Naive thymus-derived CD8-positive, alpha-beta T cell (primary cell): ENCODE measurements at places on chromosomes 2 and 18.

DNA sequence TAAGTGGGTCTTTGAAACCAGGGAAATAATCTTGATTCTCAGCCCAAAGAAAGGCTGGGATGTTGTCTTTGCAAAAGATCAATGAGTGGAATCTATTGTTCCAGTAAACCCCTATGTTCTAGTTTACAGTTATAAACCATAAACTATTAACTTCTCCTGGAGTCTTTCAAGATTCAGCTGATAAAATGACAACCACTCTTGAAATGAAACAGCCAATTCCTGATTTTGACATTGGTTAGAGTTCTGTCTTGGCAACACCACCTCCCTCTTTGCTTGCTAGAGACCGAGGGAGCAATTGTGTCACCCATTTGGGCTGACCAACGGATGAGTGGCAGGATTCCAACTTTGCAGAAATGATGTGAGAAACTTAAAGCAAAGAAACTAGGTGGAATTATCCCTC, 746.9 kb downstream of the SLC4A3 start:
- DNase-seq: no peak

DNA sequence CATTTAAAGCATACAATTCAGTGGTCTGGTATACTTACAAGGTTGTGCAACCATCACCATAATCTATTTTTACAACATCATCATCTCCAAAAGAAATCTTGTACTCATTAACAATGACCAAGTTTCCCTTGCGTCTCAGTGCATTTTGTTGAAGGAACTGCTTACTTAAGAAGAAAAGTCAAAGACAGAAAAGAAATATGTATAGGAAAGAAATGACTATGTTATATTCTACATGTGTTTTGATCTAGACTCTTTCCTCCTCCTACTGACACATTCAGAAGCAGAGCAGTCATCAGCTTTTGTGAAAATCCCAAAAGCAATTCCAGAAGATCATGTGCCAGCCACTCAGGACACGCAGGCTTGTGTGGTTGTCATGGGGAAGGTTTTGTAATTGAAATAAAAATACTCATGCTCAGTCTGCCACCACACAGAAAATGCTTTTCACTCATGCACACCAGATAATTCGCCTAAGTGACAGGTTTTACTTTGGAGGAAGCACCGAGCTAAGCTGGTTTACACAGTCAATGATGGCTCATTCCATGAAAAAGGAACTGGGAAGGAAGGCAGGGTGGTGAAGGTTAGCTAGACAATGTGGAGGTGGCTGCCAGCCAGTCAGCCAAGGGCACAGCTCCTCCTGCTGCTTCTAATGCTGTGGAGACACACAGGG, 158.5 kb upstream of the REV1 start:
- DNase-seq: no peak

DNA sequence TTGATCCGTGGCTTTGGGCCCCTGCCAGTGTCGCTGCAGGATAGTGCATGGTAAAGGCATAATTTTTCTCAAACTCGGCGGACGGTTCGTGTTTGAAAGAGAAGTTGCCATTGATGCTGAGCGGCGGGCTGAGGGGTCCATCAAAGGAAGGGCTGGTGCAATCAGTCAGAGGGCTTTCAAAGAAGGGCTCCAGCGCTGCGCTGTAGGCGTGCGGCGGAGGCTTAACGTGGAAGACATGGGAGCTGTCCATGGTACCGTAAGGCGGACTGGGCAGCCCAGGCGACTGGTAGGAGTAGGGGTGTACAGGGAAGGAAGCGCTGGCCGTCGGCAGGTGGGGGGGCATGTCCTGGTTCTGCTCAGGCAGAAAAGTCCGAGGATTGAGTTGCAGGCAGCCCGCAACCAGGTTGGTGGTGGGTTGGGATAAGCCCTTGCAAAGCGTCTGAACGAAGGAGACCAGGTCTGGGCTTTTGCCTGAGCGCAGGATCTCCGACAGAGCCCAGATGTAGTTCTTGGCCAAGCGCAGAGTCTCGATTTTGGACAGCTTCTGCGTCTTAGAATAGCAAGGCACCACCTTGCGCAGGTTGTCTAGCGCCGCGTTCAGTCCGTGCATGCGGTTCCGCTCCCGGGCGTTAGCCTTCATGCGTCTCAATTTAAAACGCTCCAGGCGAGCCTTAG, 2.3 kb downstream of the NEUROD1 start:
- DNase-seq: peak; percentile 53

DNA sequence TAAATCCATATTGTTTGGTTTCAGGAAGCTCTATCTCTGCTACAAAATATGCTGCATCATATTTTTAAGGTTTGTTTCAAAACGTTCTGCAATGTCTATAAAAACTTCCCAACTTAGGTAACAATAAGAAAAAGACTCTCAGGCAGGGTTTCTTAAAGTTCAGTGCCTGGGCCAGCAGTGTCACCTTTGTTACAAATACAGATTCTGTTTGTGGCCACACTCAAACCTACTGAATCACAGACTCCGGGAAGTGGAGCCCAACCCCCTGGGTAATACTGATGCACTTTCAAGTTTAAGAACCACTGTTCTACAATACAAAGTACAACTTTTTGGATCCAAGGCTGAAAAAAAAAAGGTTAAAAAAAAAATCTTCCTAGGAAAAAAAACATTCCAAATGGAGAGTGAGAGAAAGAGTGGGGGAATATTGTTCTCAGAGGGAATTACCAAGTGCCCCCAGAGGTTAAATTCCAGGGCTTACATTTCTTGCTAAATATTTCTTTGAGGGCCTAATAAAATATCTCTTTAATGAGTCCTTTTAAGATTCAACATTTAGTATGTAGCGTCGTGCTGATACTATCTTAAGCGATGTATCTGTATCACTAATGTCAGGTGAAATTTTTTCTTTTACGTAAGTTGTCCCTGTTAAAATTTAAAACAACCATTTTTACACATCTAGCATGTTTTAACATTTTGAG, 476.7 kb downstream of the TXNL1 start:
- no peak for DNase-seq

- no peak for DNase-seq
Observed at GRCh38 chr2:150971910-150972309, 289.8 kb downstream of the RBM43 start.

- no peak for DNase-seq
Observed at GRCh38 chr2:30109856-30110255, 37.0 kb upstream of the YPEL5 start.

DNA sequence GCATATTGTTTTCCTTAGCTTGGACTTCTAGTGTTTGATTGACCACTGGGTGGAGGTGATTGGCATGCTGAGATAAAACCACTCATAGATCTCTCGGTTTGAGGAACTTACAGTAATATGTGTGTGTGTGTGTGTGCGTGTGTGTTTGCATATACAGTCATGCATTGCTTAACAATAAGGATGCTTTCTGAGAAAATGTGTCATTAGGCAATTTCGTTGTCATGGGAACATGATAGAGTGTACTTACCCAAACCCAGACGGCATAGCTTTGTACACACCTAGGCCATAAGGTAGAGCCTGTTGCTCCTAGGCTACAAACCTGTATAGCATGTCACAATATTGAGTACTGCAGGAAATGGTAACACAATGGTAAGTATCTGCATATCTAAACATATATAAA, 167.3 kb downstream of the NYAP2 start:
- DNase-seq: no peak

DNA sequence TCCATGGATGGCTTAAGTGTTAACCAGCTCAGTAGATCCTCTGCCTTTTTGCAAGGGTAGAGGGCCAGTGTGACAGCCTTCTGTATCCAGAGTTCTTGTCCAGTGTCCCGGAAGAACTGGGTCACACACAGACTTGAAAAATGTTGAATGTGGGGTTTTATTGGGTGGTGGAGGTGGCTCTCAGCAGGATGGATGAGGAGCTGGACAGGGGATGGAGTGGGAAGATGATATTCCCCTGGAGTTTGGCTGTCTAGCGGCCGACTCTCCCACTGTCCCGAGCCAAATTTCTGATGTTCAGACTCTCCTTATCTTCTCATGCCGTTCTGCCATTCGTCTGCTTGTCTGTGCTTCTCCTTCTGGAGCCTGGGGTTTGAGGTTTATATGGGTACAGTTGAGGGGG, 72.6 kb downstream of the MYO3B start:
- no peak for DNase-seq

- no peak for DNase-seq
Observed at GRCh38 chr2:191145769-191146471, 4.9 kb downstream of the STAT4 start.

GRCh38 chr18:72233106-72233505, 311.0 kb downstream of the CBLN2 start:
- no peak for DNase-seq

- DNase-seq: no peak
Observed at GRCh38 chr2:191560411-191560980, 117.4 kb upstream of the NABP1 start.

GRCh38 chr18:8260319-8260718, 348.9 kb upstream of the RAB12 start:
- no peak for DNase-seq

DNA sequence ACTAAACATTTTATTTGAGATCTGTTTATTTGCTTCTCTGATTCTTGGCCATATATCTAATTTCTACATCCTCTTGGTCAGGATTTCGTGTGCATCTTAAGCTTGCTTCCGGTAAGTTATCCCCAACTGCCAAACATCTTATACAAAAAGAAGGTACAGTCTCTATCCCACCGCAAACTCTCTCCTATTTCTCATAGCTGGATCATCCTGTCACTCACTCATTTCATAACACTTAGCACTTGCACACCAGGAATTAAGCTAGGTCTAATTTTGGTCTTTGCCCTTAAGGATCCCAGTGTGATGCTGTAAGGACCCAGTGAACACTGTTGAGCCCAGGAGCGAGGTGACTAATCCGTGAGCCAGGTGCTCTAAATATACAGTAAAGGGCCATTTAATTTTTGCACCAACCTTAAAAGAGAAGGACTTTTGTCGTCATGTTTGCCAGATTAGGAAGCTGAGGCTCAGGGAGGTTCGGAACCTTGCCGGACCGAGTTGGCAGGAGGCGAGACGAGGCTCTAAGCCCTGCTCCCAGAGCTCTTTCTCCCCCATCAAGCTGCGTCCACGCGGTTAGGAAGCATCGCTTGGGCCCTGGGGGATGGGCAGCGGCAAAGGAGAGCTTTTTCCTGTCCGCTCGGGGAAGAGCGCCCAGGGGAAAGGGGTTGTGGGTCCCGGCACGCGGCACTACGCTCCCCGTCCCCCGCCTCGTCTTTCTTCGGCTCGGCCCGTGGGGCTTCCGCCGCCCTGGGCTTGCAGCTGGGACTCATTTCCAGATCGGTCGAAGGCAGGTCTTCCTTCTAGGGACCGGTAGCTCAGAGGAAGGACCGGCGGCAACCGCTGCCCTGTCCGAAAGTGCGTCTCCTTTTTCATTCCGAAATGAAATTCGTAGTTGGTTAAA, 4.1 kb upstream of the ITPRIPL1 start:
- no peak for DNase-seq

- DNase-seq: no peak
Observed at GRCh38 chr2:233063269-233063975, 3.3 kb downstream of the INPP5D start.

DNA sequence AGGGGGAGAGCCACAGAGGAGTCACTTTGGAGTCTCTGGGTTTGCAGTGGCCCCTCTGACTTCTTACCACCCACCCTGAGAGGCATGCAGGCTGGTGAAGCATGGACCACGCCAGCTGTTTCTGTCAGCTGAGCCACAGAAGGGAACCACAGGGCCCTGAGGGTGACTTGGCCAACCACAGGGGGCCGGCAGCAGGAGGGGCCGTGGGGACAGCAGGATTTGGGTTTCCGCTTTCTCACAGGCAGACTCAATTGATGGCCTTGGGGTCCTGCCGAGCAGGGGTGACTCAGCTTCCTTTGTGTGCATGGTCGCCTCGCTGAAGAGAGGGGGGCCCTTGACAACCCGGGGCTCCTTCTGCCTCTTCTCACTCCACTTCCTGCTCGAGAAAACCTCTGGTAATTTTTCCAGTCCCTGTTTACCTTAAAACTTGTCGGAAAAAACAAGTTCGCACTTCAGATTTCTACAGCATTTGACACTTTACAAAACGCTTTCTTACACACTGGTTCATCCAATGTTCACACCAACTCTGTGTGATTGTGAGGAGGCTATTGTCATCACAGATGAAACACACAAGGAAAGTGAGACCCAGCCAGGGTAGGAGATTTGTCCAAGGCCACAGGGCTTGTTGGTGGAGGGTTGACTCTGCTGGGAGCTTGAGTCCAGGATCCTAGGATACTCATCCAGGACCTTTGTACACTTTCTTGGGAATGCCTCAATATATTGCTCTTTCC, 311.2 kb downstream of the LPIN1 start:
- DNase-seq: no peak

DNA sequence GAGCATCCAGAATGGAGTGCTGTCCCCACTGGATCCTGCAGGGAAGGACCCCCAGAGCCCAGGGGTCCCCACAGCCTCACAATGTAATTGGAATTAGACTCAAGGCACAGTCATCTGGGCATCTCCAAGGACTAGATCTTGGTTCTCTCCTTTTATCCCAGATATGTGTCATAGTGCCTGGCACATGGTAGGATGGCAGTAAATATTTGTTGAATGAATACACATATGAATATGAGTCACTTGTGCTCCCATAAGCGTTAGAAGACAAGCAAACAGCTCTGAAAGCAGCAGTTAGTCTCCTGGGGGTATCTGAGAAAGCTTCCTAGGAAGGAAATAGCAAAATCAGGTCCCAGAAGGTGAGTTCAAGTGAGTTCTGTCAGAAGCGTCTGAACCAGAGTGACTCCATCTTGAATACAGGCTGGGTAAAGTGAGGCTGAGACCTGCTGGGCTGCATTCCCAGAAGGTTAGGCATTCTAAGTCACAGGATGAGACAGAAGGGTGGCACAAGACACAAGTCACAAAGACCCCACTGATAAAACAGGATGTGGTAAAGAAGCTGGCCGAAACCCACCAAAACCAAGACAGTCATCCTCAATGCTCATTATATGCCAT, 234.1 kb upstream of the ID2 start:
- no peak for DNase-seq

DNA sequence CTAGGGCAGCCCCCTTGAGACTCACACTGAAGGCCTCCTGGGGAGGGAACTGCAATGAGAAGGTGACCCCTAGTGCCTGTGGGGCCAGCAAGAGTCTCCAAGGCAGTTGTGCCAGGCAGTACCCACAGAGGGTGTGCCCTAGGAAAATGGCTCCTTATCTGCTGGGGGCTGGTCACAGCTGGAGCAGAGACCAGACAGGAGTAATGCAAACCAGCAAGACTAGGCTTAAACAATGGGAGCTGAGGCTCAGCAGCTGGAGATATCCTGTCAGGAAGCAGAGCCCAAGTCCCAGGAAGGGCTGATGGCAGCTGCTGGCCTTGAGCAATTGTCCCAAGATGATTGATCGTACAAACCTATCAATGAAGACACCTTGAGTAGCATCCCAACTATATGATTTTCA, 26.8 kb upstream of the E2F6 start:
- DNase-seq: no peak

- DNase-seq: no peak
Observed at GRCh38 chr2:181846399-181847197, 44.9 kb upstream of the ITPRID2 start.

DNA sequence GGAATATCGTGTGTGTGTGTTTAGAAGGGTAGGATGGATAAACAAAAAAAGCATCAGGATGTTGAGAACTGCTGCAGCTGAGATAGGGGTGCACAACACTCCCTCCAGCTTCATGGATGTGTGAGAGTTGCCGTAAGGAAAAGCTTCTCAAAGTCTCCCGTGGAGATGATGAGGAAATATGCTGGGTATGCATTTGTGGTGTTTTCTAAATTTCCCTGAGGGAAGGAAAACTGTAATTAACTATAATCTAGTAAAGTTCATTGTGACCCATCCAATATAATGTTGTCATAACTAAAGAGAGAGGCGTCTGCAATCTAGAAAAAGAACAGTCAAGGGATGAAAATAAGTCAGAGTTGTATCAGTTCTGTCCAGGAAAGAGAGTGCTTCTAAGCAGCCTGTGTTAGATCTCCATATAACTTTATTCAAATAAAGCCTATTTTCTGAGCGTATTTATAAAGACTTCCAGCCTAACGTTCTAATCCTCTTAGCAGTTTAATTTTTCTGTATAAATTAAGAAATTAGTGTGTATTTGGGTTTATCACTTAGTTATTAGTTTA, 7.3 kb upstream of the LMAN2L start:
- no peak for DNase-seq
